ENCODE measurements at places on chromosomes 1 and 21.
A peak's percentile ranks its signal among the peaks of the same experiment; 100 is the strongest.

- no peak for DNase-seq
Measured at GRCh38 chr1:147773215-147773715, 12.9 kb upstream of the GJA5 start.

GRCh38 chr1:3651930-3652547 is at the start of gene TP73:
TP73 (plus strand) TSS chr1:3652516; CDS start chr1:3682366, 29,850 bp downstream.
- DNase-seq, result peak; percentile 38

DNA sequence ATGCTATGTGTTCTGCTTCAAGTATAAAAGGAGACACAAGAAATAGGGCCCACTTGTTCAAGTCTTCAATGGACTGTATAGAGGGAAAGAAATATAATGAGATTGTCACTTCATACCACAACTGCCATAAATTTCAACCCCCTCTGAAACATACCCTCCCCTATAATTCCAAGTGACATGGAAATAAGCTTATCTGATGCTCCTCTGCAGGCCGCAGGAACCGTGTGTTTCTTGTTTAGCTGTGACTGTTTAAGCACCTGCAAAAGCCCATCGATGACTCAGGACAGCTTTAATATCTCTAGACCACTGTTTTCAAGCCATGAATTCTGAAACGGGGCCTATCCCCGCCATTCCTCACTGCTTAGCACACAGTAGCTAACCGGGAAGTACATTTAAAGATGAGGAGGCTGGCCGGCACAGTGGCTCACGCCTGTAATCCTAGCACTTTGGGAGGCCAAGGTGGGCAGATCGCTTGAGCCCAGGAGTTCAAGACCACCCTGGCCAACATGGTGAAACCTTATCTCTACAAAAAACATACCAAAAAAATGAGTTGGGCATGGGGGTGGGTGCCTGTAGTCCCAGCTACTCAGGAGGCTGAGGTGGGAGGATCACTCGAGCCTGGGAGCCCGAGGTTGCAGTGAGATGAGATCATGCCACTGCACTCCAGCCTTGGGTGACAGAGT is 4.2 kb downstream of the HLCS start:
- no peak for DNase-seq

GRCh38 chr1:219965285-219966070 is 37.1 kb upstream of the SLC30A10 start:
- DNase-seq, result no peak

DNA sequence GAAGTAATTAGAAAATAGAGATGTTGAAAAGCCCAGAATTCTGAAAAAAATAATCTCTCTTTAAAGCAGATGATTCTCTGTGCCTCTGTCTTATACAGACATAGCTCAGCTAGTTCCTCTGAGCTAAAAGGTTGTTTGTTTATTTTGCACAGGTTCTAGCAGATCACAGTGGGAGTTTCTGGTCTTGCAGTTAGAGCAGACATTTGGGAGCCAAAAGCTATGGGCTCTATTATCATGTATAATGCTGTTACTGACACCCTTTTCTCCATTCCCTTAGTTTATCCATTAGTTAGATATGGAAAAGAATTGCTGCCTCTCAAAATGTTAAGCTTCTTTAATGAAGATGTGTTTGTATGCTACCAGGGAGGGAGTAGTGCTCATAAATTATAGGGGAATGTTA is 20.5 kb upstream of the CD55 start:
- DNase-seq, result no peak

DNA sequence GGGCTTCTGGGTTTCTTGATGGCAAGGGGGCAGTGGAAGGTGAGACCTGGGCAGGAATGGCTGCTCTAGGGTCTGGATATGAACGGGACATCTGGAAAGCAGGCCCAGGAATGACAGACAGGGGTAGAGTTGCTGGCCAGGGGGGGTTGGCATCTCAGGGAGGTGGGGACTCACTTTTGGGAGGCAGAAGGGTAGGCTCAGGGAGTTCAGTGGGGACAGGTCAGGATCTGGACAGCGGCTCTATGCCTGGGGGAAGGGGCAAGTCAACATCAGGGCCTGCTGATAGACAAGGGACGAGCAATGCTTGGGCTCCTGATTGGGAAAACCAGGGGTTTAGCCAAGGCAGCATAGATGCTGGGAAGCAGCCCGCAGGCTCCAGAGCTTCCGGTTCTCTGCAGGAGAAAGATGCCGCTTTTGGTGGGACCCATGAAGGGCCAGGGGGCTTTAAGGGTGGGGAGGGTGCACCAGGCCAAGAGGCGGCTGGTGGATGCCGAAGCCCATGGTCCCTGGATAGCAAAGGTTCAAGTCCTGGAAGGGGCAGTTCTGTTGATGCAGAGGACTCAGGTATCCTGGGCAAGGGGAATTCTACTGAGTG is 21.9 kb downstream of the IGFN1 start:
- DNase-seq, result no peak

- DNase-seq, result no peak
Measured at GRCh38 chr21:16241016-16241415, 511.2 kb downstream of the USP25 start.

- no peak for DNase-seq
Measured at GRCh38 chr1:78101514-78101913, 55.7 kb downstream of the GIPC2 start.

- DNase-seq, result no peak
Measured at GRCh38 chr1:155003227-155003765, 694 bp downstream of the ZBTB7B start.

GRCh38 chr1:31828341-31828740 is 12.5 kb upstream of the SPOCD1 start:
- DNase-seq, result no peak

DNA sequence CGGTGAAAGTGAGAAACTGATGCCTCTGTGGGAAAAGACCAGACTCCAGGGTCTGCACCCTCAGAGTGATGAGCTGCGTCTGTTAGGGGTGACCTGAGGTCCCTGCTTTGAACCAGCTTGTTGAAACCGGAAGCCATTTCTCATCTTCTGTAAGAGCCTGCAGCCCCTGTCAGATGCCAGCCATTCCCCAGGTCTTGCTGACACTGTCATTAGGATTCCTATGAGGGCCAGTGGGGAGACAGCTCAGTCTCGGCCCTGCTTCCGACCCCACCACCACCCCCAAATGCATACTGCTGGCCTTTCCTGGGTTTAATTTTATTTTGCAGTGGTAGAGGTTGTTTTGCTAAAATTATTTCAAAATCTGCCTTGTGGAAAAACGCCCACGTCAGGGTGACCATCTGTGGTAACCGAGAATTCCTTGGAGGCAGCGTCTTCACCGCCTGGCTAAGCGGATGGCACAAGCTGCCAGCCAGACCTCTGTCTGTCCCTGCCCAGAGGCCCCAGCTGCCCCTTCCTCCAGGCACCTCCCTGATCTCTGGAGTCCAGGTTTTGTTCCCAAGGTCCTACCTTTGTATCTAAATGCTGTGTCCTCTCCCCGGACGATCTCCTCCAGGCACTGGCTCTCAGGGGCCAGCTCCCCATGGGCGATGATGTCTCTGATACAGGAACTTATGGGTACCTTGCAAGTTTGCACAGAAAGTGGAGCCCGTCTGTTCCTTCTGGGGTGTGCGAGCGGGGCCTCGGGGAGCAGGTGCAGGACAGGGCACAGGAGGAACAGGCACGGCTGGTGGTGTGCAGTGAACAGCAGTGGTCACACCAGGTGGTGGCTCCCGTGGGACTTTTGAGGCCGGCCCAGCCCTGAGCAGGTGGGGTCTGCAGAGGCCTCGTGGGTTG is 49.9 kb downstream of the PRKCZ start:
- DNase-seq, result no peak

GRCh38 chr1:42258218-42258617 is 76.8 kb downstream of the FOXJ3 start:
- no peak for DNase-seq

DNA sequence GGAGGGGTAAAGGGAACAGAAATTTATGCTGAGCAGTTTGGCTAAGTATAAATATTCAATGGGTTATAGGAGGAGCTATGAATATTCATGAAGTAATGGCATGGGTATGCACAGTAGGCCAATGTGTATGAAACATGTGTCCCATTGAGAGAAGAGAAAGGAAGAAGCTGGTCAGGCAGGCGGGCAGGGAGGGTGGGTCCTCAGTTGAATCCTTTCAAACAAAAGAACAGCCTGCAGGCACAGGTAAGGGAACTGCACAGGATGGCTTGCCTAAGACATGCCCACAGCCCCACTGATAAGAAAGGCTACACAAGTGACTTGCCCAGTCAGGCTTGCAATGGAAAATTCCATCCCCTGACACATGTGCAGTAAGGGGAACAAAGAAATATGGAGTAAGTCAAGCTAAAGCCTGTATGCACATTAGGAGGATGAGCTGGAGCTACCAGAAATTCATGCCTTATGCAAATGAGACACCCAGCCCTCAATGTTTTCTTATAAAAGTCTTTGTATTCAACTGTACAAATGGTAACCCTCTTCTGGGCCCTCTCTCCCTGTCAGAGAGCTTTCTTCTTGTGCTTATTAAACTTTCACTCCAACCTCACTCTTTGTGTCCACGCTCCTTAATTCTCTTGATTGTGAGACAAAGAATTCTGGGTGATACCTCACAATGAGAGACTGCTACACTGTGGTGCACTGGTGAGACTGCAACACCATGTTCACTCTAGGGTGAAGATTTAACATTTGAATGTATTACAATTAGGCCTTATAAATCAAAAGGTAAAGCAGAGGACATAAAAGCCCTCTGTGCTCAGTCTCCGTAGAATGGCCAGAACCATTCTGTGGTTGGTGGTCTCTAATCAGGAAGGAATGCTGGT is 96.5 kb downstream of the ATP1B1 start:
- DNase-seq, result no peak

GRCh38 chr1:42841010-42841409 is 5.4 kb upstream of the ZNF691 start:
- peak; percentile 7 for DNase-seq

- no peak for DNase-seq
Measured at GRCh38 chr1:12618965-12619791, 1.2 kb upstream of the DHRS3 start.

DNA sequence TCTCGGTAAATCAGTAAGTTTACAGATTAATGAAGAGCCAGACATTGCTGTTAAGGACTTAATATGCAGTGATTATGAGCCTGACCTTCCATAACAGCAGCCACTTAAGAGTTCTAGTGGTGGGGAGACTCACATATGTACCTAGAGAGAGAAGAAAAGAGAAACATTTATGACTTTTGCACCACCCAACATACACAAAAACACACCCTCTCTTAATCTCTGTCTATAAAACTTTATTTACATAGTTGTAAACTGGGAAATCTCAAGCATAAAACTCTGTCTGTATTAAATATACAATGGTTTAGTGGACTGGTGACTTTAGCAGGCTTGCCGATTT is 347.4 kb upstream of the ADGRL2 start:
- DNase-seq, result no peak

- DNase-seq, result no peak
Measured at GRCh38 chr1:193264313-193265065, 78.1 kb upstream of the B3GALT2 start.

GRCh38 chr1:3702528-3702927 is 49.7 kb upstream of the CCDC27 start:
- peak; percentile 15 for DNase-seq

GRCh38 chr21:31623664-31624063 is 35.8 kb upstream of the SOD1 start:
- DNase-seq, result no peak

DNA sequence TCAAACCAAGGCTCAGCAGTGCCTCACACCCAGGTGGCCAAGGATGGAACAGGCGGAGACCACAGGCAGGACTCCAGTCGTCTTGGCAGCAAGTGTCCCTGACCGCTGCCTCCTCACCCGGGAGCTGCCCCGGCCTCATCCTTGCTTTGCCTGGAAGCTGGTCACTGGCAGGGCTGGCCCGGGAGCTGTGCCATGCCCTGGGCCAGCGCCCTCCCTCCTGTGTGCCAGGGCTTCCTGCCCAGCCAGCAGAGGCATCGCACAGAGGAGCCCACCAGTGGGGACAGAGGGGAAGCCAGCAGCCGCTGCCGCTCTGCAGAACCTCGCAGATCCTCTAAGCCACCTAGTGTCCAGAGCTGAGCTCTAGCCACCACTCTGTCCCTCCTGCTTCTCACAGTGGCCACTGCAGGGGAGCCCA is 7.8 kb downstream of the CASZ1 start:
- DNase-seq, result no peak

DNA sequence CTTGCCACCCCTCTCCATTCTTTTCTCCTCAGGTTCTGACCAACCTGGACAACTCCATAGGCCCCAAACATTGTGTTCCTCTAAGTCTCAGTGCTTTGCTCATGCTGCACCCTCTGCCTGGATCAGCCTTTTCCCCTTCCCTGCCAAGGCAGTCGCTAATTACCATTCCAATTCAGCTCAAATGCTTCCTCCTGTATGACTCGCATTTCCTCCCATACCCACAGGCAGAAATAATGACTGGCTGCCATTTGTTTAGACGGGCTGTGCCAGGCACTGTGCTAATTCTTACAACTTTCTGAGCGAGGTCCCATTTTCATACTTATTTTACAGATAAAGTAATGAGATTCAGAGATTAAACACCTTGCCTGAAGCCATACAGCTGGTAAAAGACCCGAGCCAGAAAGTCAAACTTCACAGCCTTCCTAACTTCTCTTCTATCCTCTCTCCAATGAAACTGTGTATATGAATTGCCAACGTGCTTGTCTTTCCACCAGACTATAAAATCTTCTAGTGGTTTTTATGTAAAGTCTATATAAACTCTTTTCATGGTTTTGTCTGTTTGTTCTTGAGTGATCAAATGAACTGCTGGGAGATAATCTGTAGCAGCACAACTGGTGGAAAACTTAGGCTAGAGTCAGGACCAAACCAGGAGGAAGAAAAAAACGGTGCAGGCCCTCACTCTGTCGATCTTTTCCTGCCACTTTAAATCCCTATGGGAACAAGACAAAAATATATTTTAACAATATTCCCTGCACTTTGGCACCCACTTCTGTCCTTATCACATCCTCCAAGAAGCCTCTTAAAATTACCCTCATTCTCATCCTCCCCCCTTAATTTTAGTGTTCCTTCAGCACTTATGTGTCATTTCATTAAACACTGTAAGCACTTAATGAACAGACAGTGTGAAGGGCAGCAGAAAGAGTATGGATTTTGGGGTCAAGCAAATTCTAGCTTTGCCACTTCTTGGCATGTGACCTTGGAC is 33.7 kb downstream of the RAB3B start:
- DNase-seq, result peak; percentile 16

GRCh38 chr1:86247597-86248279 is 91.2 kb upstream of the COL24A1 start:
- DNase-seq, result peak; percentile 22

- DNase-seq, result no peak
Measured at GRCh38 chr1:214003233-214003632, 15.5 kb downstream of the PROX1 start.

- DNase-seq, result peak; percentile 17
Measured at GRCh38 chr1:61392409-61393242, 310.3 kb downstream of the NFIA start.

- DNase-seq, result no peak
Measured at GRCh38 chr1:28750330-28750729, 13.6 kb downstream of the YTHDF2 start.

- DNase-seq, result no peak
Measured at GRCh38 chr1:162876751-162877150, 15.8 kb upstream of the CCDC190 start.

Data from DMS79 (cell line).